ENCODE measurements at places on chromosomes 7 and 10.

GRCh38 chr10:1034758-1035157 lies 9.1 kb upstream of the IDI2 start:
- DNase-seq = no peak

DNA sequence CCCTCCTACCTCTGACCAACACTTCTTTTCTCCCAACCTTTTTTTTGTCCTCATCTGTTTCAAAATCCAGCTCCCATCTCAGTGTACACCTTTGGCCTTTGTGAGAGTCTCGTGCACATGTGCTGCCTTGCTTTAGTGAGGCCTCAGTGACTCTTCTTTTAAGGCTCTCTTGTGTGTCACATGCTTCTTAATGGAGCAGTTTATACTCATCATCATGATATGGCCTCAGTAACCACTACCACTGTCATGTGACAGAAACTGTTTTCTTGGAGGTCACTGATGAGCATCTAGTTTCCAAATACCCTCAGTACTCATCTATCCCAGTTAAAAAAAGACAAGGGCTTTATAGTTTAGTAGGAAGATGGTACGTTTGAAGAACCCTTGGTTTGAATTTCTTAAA lies 8.1 kb upstream of the ARHGAP22 start:
- DNase-seq = no peak

GRCh38 chr10:26215935-26216584 lies 514 bp upstream of the GAD2 start:
- peak; percentile 7 for DNase-seq

GRCh38 chr7:5649641-5650040 lies 131.8 kb downstream of the RNF216 start:
- DNase-seq = no peak

DNA sequence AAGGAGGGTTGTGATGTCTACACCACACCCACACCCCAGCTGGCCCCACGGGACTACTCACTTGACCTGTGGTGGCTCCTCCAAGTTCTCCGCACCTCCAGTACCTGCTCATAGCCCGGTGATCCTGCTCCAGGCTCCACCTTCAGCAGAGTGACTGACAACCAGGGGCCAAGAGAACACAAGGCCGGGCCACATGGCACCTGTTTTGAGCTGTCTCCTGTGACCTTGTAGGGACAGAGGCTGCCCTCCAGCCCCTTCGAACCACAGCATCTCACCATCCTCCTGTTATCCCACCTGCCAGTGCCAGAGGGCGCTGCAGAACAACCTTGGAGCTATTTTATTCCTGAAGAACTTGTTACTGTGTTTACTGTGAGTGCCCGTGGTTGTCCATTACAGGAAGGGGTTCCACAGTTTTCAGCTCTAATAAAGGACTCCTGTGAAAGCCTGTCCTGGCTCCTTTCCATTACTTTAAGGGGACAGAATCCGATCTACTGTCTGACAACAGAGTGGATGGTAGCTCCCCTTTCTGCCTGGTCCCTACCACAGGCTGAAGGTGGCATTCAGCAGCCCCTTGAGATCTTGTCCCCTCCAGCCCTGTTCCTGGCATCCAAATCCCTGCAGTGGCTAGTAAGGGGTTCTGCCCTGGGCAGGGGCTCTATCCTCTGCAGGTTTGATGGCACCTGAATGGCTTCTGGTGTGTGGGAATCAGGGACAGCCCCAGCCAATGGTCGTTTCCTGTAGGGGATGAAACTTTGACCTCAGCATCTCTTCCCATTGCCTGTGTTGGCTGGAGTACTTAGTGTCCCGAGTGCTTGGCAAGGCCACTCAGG lies 50.8 kb downstream of the C10orf120 start:
- DNase-seq = peak; percentile 61

DNA sequence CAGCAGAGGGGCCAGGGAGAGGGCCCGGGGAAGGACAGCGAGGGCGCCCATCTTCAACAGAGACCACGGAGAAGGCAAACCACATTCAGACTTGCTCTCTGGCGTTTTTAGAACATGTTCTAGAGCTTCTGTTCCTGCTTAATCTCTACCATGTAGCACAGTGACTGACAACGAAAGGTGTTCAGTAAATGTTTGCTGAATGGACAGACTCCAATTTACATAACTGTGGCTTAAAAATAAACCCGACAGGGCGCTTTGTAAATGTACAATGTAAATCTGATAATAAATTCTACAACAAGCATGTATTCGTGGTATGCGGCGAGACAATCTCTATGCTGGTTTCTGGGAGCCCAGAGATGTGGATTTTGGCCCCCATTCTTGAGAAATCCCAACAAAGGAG lies 10.5 kb downstream of the ADARB2 start:
- no peak for DNase-seq

GRCh38 chr7:47938574-47939165 lies 9.6 kb downstream of the PKD1L1 start:
- DNase-seq = no peak

- no peak for DNase-seq
Measured at GRCh38 chr7:77474756-77475155, 58.6 kb upstream of the GSAP start.

GRCh38 chr7:71782051-71782450 lies 630.1 kb downstream of the CALN1 start:
- no peak for DNase-seq

DNA sequence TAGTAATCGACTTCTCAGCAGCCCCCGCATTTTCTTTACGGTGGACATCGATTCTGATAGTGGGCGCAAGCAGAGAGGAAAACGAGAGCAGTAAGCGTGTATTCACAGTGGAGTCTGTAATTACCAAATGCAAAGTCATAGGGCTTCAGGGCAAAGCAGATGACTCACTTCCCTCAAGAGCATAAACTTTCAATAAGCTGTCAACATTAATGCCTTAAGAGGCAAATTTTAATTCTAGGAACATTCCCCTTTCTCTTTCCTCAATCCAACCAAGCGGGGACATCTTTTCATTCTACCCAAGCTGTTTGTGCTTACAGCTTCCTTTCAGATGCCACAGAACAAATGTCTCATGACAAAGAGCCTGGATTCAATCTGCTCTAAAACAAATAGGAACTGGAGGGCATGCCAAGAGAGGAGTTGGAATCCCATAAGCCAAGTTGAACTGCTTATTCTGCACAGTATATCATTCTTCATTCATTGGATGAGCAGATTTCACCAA lies 48.6 kb downstream of the MALSU1 start:
- no peak for DNase-seq

GRCh38 chr7:50564171-50564570 lies 1.0 kb downstream of the DDC start:
- DNase-seq = no peak

DNA sequence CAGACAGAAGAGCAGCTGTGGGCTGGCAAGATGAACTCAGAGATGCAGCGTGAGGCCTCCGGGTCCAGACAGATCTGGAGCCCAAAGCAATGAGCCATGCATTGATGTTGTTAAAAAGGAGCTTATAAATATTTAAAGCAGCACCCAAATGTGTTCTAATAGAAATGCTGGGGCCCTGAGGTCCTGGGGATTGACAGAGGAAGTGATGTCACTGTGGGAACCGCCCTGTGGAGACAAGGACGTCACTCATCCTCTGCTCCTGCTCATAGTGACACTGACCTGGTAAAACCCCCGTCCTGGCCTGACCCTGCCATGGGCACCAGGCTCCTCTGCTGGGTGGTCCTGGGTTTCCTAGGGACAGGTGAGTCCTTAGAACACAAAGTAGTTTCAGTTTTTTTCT lies 197.0 kb upstream of the PRSS58 start:
- no peak for DNase-seq

DNA sequence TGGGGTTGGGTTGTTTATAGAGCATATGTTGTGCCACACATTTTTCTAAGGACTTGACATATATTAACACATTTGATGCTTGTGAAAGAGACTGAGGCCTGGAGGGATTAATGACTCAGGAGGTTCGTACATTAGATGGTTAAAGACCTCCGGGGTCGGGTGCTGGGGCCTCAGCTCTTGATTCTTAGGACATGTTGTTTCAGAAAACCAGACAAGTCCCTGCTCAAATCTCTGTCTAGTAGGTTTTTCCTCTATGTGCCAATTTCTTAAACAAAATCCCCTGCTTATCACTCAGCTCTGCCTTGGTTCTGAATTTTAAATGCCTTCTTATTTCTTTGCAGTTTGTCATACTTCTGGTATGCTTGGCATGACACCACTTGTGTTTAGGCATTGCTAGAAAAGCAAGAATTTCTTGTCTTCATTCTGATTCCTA lies 5.8 kb downstream of the UPP1 start:
- no peak for DNase-seq

DNA sequence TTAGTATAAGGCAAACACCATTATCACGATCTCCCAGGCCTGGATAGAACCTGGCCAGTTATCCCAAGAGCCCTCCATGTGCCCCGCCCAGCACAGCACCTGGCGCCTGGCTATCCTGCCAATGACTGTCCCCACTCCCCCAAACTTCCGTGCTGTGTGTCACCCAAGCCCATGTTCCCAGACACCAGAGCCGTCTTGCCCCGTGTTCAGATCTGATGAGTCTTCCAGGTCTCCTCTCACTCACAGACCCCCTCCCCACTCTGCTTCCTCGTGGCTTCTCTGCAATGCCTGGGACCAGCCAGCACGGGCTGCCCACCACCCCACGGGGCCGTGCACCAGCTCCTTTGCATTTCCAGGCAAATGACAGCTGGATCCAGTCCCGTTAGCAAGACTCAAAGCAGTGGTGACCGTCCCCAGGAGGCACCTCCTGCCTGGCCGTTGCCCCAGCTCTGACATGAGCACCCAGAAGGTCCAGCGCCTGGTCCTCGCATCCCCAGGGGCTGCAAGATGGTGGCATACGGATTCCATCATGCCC lies 43.8 kb upstream of the INPP5A start:
- peak; percentile 3 for DNase-seq

DNA sequence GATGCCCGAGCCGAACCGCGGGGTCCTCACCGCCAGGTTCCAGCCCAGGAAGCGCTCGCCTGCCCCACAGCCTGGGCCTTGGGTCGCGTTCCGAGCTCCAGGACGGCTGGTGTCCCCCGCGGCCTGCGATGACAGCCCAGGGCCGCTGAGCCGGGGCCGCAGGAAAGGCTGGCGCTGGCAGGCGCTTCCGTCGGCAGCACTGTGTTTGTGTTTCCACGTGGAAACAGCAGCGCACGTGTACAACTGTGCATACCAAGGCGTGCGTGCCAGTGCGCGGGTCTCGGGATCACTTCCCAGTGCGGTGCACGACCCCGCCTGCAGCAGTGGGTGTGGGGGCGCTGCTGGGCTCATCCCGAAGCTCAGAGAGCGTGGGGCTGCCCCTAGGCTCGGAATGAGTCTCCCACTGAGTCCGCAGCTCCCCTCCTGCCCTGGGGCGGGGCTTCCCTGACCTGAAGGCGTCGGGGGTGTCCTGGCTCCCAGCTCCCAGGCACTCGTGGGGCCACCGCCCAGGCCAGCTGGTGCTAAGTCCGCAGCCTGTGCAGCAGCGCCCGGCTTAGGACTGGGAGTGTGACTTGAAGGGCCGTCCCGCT lies 17.2 kb downstream of the AP5Z1 start:
- no peak for DNase-seq

DNA sequence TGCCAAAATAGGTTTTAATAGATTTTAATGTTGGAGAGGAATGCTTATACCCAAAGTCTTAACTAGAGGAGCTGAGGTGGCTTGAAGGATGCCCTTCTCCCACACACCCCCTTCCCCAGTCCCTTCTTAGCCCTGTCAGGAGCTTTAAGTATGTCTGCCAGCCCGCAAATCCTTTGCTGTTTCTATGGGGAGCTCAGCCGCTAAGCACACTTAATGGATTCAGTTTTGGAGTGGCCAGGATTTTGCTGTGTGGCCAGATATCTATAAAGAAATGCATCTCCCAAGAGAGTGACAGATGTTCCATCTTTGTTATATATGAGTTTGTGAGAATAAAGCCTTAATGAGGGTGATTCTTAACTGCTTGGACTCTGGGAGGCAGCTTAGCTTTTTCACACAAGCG lies 152.9 kb upstream of the ZNF32 start:
- peak; percentile 64 for DNase-seq

GRCh38 chr7:120941064-120941463 lies 9.5 kb upstream of the ING3 start:
- no peak for DNase-seq

DNA sequence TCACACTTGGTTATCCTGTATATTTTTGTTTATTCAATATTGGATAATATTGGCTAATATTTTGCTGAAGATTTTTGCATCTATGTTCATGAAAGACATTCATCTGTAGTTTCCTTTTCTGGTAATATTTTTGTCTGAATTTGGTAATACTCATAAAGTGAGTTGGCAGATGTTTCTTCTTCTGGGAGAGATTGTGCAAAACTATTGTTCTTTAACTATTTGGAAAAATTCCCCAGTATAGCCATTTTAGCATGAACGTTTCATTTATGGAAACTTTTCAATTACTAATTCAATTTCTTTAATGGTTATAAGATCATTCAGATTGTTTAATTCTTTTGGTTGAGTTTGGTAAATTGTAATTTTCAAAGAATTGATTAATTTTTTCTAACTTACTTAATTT lies 560.8 kb upstream of the FZD8 start:
- DNase-seq = no peak

- no peak for DNase-seq
Measured at GRCh38 chr7:107580716-107581383, 804 bp downstream of the BCAP29 start.

GRCh38 chr10:43090188-43090587 lies 13.3 kb downstream of the RET start:
- DNase-seq = no peak

DNA sequence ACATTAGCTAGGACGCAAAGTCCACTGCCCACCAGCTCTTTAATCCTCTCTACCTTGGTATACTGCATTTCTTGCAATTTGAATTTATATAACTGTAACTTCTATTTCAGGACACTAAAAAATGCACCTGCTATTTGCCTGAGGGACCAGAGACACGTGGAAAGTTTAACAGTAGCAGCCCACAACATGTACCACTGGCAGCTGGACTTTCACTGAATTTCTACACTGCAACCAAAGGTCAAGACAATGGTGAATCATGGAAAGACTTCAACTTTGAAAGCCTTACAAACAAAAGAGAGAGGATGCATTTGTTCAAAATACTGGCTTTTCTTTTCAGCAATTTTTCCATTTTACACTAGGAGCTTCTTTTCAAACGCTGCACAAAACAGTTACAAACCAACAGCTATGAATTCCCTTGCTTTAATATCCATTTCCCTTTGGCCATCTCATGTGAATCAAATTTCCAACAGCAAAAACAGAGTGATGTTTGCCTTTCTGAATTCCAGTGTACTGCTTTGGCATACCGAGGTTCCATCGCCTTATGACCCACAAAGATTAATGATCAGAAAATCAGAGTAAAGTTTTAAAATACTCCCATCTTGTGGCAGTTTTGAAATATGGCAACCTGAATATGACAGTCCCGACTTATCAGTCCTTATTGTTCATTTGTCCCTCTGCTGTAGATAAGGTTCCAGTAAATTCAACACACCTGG lies 29.9 kb upstream of the HNRNPH3 start:
- DNase-seq = no peak

- no peak for DNase-seq
Measured at GRCh38 chr10:77274046-77274795, 363.4 kb downstream of the KCNMA1 start.

- DNase-seq = no peak
Measured at GRCh38 chr10:85544956-85545355, 821.6 kb downstream of the GRID1 start.

DNA sequence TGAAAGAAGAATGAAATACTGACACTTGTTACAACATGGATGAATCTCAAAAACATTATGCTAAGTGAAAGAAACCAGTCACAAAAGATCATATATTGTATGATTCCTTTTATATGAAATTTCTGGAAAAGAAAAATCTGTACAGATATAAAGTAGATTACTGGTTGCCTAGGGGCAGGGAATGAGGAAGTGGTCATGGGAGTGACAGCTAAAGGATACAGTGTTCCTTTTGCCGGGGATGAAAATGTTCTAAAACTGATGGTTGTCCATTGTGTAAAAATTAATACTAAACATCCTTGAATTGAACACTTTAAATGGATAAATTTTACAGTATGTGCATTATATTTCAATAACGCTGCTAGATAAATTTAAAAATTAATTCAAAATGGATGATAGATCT lies 25.1 kb downstream of the ALOX5 start:
- DNase-seq = no peak

All from WERI-Rb-1 (cell line).